ENCODE measurements at places on chromosomes 4 and X.

DNA sequence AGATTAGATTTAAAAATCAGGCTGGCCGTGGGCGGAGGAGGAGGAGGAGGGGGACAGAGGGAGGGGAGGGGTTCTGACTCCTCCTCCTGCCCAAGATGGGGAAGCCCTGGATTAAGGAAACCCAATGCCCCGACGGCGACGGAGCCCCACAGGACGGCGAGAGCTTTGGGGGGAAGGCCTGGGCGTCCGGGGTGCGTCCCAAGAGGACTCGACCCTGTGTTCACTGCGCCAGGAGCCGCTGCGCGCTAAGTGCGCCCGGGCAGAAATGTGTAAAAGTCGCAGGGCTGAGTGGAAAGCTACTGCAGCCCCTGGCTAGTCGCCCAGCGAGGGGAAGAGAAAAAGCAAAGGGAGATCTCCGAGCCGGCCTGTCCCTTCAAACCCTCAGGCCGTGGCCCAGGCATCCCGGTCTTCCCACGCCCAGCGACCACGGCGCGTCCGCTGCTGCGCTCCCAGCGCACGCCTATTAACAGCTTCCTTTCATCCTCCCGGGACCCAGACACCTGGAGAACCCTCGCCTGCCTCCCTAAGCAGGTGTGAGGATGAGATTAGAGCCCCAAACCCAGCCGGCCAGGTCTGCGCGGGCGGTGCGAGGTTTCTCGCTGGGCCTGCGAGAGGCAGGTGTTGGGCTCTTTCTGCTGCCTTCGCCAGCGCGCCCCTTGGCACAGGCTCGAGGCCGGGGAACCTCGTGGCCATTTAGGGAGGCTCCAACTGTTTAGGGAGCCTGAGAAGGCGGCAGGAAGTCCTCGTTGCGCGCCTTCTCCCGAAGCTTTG is 1.4 kb upstream of the RPS6KA3 start:
- peak; percentile 20 for DNase-seq

DNA sequence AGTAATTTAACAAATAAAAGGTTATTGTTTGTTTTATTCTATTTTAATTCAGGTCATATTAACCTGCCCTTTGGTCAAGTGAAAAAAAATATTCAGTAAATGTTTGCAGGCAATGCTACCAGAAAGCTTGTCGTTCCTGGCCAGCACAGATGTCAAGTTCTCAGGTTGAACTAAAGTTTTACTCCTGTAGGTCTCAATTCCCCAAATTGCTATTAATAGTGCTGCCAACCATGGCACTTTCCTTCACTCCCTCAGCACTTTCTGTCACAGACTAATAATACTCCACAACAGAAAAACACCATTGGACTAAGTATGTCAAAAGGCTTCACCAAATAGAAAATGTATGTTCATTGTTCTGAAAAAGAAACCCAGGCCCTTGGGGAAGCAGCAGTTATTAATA is 79.2 kb upstream of the C4orf54 start:
- DNase-seq: no peak

DNA sequence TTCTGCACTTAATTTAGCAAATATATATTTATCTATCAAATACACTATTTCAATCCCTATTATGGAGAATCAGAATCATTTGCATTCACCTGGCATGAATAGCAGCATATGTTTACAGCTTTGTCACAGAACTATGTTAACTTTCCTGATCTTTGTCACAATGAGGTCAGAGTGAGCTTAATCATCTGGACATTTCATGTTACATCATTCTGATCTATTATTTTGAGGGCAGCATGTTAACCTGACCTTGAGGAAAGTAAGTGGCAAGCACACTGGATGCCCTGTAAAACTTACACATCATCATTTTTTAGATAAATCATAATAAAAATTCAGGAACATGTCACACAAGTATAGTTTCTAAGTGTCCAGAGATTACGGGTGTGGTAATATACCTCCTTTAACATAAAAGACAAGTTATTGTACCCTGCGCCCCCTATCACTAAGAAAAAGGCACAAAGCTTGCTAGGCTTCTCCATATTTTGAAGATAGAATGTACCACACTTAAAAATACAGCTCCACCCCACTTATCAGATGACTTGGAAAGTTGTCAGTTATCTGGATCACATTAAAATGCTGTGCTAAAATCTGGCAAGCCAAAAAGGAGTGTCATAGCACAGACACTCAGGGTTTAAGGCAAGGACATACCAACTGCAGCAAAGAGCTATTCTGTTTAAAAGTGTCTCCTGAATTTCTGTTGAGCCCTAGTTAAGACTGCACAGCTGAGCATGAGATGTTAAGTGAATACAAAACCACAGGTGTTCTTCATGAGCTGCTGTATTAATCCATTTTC is 182.7 kb upstream of the FAT4 start:
- no peak for DNase-seq

GRCh38 chr4:98899277-98899676 is 29.7 kb downstream of the EIF4E start:
- DNase-seq: no peak

DNA sequence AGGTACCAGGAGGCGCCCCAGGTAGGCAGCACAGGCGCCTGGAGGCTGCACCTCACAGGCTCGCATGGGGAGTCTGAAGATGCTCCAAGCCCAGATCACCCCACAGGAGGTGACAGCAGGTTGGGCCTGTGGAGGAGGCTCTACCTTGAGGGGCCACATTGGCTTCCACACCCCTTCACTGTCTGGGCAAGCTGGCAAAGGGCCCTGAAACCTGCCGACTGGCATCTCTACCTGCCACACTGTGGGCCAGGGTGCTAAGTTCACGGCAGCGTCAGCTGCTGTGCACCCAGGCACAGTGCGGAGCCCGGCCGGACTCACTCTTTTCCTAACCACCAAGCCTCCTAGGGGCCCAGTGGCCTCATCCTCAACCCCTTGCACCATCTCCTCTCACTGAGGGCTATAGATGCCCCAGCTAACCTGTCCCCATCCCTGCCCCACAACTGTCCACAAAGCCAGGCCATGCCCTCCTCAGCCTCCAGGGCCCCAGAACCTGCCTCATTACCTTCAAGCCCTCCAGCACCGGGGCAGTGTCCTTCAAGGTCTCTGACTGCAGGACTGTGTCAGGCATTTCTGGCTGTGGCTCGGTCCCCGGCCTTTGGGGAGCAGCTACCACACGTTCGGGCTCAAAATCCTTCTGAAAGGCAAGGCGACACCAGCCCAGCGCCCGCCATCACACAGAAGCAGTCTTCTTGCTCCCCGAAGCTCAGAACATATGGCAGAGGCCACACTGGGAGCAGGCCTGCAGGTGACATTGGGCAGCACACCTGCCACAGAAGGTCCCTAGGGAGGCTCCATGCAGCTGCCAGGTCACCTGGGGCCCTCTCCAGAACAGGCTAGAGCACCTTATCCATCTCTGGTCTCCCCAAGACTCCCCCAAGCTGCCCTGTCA is 28.8 kb downstream of the FGFR3 start:
- no peak for DNase-seq

DNA sequence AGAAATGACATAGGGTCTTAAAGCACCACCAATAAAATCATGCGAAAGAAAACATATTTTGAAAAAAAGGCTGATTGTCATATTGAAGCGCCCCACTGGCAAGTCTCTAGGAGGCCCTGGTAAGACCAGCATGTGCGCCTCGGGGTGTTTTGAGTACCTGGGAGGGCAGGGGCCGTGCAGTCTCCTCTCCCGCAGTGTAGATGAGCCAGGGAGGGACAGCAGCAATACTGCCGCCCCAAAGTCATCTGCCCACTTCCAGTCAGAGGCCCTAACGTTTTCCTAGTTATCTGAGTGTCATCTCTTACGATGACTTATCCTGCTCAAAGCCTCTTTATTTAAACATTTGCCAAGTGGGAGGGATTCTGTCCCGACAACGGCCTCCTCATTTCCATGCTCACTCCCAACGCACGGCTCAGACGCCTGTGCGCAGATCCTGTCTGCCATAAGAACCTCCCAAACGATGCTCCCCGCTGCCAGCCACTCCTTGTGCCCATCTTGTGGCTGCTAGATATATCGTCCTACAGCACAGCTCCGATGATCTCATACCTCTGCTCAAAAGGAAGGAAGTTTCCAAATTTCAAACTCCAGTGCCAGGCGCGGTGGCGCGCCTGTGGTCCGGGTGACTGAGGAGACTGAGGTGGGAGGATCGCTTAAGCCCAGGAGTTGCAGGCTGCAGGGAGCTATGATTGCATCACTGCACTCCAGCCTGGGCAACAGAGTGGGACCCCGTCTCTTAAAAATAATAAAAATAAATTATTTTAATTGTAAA is 17.2 kb upstream of the SCRG1 start:
- no peak for DNase-seq

GRCh38 chrX:22585831-22586230 is 313.1 kb downstream of the CBLL2 start:
- no peak for DNase-seq

DNA sequence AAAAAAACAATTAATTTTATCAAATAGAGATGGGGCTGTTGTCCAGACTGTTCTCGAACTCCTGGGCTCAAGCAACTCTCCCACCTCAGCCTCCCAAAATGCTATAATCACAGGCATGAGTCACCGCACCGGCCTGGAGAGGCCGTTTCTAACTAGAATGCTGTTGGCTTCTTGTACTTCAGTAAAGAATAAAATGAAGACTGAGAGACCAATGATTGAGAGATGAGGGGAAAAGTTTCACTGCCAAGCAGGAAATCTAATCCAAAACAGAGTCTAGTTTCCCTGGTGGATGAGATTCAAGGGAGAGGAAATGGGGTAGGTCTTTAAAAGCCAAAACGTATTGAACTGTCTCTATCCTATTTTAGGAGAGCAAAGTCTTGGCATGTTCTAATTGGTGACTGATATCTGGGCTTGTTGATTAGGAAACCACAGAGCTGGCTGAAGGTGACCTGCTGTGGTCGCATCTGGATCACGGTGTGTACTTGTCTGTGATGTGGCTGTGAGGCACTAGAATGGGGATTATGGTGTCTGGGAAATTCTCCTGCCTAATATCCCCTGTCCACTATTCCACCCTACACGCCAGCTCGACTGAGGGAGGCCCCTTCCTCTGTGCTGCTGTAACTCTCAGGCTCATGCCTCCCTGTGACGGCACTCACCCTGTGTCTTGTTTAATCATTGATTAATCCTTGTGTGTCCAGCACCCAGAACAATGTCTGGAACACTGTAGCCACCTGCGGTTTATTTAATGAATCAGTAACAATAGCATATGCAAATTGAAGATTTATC is 15.0 kb upstream of the TRIM2 start:
- DNase-seq: no peak

Measured in activated CD4-positive, alpha-beta memory T cell treated with anti-CD3 and anti-CD28 coated beads for 36 hours (primary cell).